Stimulated activated CD4-positive, alpha-beta T cell treated with anti-CD3 and anti-CD28 coated beads, Interleukin-15, amount 100 ng/mL, for 1 hour (primary cell): ENCODE measurements at places on chromosomes 1 and 21.

DNA sequence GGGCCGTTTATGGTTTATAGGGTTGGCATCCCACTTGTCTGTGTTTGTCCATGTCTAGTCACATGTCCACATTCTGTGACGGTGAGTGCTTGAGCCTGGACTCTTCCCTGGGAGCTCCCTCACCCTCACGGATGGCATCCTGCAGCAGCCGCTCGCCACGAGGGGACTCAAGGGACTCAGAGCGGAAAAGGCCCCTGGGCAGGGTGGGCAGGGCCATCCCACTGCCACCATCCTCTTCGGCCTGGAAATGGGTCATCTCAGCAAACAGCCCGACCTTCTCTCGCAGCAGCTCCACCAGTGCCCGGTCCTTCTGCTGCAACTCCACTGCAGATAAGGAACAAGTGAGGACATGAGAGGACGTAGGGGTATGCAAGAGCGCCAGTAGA, 11.1 kb downstream of the RXFP4 start:
- no peak for DNase-seq

DNA sequence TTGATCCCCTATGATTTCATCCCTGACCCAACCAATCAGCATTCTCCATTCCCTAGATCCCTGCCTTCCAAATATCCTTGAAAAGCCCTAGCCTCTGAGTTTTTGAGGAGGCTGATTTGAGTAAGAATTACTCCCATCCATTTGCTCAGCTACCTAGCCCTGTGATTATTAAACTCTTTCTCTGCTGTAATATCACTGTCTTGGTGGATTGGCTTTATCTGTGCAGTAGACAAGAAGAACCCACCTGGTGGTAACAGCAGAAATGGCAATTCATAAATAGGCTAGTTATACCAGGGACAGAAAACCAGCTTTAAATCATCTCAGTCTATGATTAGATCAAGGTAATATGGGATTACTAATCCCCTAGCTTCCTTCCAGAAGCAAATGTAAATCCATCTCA, 13.0 kb downstream of the IL20 start:
- no peak for DNase-seq

DNA sequence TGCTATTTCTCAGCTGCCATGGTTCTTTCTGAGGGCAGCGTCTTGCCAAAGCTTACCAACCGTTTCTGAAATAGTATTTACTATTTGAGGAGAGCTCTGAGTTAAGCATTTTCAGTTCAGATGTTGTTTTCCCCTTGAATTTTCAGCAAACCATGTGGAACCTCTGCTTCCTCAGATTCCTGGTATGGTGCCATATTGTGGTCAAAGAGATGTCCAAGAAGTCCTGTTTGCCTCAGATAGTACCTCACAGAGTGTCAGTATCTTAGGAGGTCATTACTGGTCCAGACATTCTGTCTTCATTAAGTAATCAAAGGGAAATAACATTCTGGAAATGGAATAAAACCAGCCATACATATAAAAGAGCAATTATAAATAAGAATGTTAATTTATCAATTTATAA, 36.6 kb downstream of the VANGL2 start:
- no peak for DNase-seq

- no peak for DNase-seq
Measured at GRCh38 chr1:207306603-207307002, 14.9 kb upstream of the CD55 start.

- no peak for DNase-seq
Measured at GRCh38 chr21:30882866-30883597, 1.7 kb upstream of the KRTAP11-1 start.

DNA sequence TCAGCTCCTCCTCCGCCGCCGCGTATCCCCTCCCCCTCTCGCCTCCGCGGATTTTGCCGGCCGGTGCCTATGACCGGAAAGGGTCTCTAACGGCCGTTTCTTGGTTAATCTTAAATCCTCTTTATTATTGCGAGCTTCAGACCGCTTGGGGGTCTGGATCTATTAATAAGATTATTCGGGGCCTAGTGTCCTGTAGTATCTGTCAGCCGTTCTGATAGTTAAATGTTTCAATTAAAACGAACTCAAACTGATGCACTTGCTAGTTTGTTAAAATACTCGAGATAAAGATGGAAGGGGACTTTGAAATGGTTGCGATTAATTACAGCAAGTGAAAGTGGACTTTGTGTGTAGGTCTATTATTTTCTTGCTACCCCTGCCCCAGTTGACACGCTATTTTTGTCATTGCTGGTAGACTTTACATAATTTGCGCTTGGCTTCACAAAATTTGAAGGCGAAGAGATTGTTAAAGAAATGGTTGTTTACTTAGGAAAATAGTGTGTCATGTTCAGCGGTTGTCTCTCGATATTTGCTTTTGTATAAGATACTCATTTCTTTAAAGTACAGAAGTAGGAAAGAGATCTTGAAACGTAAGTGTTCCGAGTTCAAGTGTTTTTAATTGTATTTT, 779 bp downstream of the SON start:
- DNase-seq: no peak

GRCh38 chr21:17391811-17392340, 121.0 kb upstream of the CXADR start:
- DNase-seq: no peak

DNA sequence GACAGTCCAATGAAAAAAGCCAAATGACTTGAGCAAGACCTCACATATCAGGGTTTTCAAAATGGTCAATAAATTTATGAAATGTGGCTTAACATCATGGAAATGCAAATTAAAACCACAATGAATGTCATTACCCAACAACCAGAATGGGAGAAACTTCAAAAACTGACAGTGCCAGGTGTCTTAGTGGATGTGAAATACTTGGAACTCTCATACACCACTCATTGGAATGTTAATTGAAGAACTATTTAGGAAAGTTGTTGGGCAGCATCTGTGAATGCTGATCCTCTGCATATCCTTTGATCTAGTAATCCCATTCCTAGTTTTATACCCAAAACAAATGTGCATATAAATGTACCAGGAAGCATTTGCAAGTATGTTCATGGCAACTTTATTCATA, 19.2 kb upstream of the BACH1 start:
- DNase-seq: no peak

DNA sequence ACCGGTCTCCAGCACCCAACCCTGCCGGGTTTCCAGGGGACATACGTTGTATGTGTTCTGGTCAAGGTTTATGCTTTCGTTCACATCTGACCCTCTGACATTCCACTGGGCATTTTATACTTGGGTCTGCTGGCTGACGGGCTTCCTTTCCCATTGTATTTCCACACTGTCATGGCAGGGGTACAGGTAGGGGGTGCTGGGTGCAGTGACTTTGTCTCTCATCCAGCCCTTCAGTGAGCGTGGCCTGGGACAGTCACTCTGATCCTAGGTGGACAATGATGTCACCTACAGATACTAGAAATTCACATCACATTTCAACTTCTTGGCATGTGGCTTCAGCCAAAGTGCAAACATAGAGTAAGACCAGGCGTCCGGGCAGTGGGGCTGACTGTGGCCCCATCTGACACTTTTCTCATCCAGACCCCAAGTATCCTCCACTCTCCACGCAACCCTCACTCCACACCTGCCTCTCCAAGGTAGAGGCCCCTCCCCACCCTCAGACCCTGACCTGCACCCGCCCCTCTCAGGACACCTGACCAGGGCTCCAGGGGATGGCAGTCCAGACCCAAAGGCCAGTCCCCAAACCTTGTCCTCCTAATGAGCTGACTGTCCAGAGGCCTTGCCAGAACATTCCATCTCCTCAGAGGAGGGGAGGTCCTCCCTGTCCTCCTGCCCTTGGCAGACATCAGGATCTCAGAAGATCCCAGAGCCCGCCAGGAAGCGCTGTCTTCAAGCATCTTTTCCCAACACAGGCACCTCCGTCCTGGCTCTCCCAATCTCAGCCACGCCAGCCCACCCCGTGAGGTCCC, 743 bp upstream of the KRTAP10-10 start:
- DNase-seq: no peak

GRCh38 chr1:55262822-55263221, 47.7 kb upstream of the USP24 start:
- no peak for DNase-seq

- DNase-seq: no peak
Measured at GRCh38 chr1:109671067-109671466, 3.2 kb downstream of the GSTM2 start.

DNA sequence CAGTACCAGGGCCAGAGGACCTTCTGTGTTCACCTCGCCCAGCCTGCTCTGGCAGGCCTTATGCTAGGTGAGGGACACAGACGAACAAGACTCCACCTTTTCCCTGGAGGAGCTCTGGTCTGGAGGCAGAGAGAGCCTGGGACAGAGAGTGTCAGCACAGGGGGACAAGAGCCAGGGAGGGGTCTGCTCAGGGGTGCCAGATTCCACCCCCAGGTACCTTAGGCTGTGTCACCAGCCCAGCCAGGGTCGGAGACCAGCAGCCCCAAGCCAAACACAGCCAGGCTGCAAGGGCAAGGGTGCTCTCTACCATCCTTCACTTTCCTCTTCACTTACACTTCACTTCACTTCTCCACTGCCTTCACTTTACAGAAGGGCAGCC, 4.3 kb upstream of the LRP8 start:
- DNase-seq: no peak

- no peak for DNase-seq
Measured at GRCh38 chr1:203048555-203049051, 22.3 kb downstream of the PPFIA4 start.

DNA sequence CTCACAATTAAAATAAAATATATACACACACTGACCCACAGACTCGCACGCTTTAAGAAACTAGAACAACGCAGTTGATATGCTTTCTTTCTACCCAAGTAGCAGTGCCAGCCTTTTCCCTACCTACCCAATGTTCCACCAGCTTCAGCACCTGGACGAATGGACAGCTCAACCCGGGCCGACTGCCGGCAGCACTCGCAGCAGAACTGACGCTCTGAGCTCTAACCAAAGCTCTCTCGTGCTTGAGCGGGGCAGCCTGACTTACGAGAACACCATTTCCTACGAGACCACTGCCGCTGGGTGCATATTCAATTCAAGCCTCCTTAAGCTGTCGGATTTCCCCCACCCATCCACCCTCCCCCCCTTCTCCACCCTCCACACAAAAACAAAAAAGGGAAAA, 127.4 kb upstream of the DPYD start:
- peak; percentile 17 for DNase-seq
